ENCODE measurements at places on chromosomes 6 and 20. TPM values are rescaled to one million over a fixed set of nuclear protein-coding genes. Genes with fewer than 3 reads are reported as not detected.

- no peak for DNase-seq
Measured at GRCh38 chr6:100724222-100724621, 156.9 kb downstream of the ASCC3 start.

GRCh38 chr6:101222007-101222406, 171.5 kb upstream of the GRIK2 start:
- no peak for DNase-seq

DNA sequence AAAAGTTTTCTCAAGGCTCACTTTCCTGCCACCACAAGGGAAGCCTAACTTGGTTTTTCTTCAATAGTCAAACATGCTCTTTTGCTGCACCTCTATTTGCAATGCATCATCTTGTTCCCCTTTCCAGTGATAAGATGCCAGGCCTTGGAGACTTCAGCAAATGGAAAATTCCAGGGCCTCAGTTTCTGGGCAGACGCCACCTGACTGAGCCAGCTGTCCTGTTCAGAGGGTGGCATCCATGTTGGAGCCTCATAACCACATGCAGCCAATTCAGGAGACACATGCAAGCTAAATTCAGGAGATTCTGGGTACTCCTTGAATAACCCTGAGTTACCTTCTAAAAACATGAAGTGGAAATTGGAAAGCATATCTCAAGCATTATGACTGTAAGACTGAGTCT, 285.6 kb upstream of the RNF24 start:
- DNase-seq, result no peak

DNA sequence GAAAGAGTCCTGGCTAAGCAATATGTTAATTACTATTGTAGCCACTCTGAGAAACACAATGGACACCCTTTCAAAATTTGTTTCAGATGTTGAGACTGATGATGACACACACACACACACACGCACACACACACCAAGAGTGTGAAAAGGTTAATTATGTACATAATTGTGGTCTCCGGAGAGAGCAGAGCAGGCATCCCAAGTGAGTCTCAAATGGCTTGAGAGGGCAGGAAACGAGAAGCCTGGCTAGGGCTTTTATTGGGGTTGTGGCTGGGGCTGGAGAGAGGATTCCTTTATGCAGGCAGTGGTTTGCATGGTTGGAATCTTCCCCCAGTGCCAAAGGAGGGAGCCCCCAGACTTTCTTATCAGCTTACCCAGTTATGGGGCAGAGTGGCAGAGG, 38.2 kb upstream of the NKX2-4 start:
- DNase-seq, result no peak

FBXL4 gene
- 15.7 TPM for total RNA-seq

- no peak for DNase-seq
Measured at GRCh38 chr6:100376103-100376502, 88.6 kb downstream of the SIM1 start.

GRCh38 chr6:143368426-143368825, 82.1 kb downstream of the ADAT2 start:
- peak; percentile 76 for DNase-seq

KCNK5 gene
- not detected for total RNA-seq

DNA sequence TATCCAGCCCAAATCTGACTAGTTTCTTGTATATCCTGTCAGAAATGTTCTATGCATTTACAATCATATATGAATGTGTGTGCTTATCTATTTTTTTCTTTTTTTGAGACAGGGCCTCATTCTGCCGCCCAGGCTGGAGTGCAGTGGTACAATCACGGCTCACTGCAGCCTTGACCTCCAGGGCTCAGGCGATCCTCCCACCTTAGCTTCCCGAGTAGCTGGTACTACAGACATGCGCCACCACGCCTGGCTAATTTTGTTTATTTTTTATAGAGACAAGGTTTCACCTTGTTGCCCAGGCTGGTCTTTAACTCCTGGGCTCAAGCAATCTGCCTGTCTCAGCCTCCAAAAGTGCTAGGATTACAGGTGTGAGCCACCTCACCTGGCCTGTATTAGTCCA, 3.0 kb upstream of the RAB44 start:
- DNase-seq, result no peak

GRCh38 chr6:163754866-163755265, 340.3 kb downstream of the QKI start:
- DNase-seq, result no peak

NQO2 gene
- 11.2 TPM for total RNA-seq

AKAP12 gene
- 27.3 TPM for total RNA-seq

DNA sequence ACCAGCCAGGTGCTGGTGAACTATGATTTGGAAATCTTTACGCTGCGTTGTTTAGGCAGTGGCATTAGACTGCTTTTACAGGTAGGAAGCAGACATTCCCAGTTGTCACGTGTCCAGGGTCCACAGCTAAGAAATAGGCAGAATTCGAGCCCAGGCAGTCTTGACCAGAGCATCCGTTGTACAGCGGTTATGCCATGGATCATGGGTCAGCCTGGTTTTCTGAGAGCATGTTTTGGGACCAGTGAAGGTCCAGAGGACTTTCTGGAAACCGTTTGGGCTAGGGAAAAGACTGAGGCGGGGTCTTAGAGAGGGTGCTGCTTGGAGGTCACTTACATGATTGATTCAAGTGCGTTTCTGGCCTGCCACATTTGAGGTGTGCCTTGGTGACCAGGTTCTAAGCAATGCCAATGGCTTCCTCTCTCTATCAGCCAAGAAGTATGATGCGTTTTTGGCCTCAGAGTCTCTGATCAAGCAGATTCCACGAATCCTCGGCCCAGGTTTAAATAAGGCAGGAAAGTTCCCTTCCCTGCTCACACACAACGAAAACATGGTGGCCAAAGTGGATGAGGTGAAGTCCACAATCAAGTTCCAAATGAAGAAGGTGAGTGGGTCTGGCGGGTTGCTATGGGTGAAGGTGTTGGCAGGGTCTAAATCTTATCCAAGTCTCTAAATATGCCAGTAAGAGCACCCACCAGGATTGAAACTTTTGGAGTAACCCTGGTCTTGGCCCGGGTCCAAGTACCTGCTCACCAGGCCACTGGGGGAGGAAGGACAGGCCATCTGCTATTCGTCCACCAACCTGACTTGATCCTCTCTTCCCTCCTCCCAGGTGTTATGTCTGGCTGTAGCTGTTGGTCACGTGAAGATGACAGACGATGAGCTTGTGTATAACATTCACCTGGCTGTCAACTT, 1.8 kb downstream of the RPL10A start:
- DNase-seq, result no peak

DNA sequence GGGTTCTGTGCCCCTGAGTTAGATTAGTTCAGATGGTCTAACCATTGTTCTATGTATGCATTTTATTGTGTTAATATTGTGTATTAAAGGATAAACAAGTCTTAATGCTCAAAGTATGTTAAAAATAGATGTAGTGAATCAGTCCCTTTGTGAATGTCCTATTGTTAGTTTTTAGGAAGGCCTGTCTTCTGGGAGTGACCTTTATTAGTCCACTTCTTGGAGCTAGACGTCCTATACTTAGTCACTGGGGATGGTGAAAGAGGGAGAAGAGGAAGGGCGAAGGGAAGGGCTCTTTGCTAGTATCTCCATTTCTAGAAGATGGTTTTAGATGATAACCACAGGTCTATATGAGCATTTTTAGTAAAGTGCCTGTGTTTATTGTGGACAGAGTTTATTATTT, 12.3 kb upstream of the HMGN4 start:
- no peak for DNase-seq

DNA sequence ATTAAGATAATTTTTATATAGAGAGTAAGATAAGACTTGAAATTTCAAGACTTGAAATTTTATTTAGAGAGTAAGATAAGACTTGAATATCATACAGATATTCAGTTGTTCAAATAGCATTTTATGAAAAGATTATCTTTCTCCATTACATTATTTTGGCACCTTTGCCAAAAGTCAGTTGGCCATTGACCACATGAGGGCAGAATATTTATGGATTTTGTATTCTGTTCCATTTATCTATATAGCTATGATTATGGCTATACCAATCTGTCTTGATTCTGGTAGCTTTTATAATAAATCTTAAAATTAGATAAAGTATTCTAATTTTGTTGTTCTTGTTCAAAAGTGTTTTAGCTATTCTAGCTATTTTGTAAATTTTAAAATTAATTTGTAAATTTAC, 537.9 kb upstream of the GJE1 start:
- no peak for DNase-seq
